Hematopoietic multipotent progenitor cell treated with erythropoietin and hydrocortisone succinate and interleukin-3 and kit ligand, for 8 days (in vitro differentiated cells): ENCODE measurements at places on chromosomes 16 and 17.

DNA sequence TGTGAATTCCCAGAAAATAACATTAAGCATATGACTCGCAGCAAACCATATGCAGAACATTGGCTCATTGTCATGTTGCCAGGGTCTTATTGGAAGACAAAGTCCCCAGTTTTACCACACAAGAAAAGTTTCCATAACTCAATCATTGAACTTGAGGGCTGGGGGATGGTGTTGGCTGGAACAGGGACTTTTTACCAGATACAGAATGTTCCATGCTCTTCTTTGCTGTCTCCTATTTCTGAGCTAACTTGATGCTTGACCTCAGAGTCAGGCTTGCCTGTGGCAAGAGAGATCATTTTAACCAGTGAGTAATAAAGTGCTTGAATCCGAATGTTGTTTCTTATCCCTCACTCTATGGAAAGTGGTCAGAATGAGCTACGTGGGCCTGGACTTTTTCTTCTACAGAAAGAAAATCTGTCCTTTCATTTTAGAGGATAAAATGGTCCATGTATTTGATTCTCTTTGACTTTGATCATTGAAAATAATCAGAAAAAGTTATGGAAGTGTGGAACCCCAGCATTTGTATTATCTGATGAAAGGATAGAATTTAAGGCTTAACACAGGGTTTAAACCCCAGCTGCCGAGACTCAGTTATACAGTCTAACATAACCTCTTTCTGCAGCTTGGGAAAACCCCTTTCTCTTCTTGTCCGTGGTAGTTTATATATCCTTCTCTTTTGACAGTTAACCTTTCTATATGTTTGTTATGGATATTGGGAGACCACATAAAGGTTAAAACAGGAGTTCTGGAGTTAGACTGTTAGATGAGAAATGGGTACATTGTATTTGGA is 67.0 kb downstream of the TUBD1 start:
- peak; percentile 40 for DNase-seq

DNA sequence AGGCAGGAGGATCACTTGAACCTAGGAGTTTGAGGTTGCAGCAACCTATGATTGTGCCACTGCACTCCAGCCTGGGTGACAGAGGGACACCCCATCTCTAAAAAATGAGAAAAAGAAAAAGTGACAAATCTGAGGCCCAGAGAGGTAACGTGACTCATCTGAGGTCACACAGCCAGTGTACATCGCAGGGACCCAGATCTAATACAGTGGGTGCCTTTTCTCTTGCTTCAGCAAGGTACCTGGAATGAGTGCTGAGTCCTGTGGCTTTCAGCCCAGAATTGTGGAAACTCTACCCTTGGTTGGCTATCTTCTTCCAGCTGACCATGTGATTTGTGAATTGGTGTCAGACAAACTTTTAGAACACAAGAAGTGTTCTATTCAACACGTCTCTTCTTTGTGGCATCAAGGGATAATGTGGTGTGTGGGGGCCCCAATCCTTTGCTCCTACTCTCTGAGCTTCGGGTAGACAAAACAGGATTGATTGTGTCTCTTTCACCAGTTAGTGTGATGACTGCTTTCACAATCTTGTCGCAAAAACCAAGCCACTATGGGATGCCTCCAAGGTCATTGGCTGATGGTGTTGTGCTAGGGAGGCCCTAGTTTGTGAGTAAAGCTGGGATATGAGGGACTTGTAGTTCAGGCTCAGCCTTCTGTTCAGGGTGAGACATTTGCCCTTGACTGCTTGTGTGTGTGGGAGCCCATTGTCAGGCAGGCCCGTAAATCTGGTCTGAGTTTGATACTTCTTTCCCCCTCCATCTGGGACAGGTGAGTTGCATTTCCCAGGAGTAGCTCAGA is 71.0 kb downstream of the MSI2 start:
- DNase-seq: no peak

- DNase-seq: no peak
Measured at GRCh38 chr17:45008216-45008615, 40.1 kb upstream of the C1QL1 start.

- DNase-seq: peak; percentile 16
Measured at GRCh38 chr16:11585460-11586377, 1.0 kb downstream of the LITAF start.

GRCh38 chr17:71792966-71793365 is 327.9 kb upstream of the SOX9 start:
- no peak for DNase-seq

DNA sequence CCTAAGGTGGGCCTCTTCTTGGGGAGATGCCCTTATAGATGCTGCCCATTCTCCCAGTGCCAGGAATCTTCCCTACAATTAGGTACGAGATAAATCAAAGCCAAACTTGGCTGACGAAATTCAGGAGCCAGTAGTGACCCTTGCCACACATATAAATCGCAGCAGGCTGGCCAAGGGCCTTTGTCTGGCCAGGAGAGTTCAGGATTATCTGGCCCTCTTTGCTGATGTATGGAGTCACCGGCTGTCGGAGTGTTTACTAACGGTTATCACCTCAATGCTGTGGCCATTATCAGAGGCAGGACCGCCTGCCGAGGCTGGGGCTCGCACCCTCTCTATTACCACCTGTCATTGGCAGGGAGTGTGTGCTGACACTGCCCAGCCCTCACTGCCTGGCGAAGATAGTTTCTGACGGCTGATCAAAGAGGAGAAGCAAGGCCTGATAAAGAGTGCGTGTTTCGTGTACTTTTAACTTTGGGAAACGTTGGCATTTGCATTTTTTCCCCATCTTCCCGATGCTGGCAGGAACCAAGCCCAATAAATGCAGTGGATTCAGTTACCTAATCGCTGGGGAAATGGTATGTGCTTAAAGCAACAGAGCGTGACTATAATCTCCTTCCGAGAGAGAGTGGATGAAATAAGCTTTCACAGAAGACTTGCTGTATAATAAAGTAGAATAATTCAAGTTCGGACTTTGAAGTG is 32.8 kb upstream of the TBX2 start:
- no peak for DNase-seq

DNA sequence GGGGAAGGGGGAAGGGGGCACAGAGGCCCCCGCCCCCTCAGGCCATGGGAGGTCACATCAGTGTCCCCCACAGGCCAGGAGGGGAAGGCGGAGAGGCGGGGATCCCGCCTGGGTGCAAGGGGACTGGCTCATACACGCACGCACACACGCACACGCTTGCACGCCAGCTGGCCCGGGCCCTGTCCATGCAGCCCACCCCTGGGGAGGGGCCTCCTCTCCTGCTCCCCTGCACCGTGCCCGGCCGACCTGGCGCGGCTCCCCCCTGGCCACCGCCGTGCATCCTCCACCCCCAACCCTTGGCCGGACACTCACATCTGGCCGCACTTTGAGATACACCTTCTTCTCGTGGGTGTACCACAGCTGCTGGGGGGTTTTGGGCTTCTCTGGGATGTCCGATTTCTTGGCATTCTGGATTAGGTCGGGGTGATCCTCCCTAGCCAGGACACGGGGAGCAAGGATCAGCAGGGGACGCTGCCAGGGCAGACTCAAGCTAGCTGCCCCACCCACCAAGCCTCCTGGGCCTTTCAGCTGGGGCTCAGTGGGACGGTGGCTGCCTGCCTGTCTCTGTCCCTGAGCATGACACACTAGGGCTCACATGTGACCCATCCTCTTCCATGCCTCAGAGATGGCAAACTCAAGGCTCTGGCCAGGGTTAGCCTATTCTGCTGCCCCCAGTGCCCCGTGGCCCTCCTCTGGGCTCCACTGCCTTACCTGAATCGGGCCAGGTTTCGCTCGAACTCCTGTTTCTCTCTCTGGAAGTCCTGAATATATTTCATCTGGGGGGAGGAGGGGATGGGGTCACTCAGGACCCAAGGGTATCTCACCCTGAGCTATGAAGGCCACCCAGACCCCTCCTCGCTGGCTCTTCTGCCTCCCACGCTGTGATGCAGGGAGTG is 6.7 kb downstream of the UBTF start:
- DNase-seq: no peak

GRCh38 chr17:71286625-71287024 is 834.2 kb upstream of the SOX9 start:
- DNase-seq: no peak

GRCh38 chr17:3744014-3744413 is 20.3 kb downstream of the HASPIN start:
- no peak for DNase-seq

DNA sequence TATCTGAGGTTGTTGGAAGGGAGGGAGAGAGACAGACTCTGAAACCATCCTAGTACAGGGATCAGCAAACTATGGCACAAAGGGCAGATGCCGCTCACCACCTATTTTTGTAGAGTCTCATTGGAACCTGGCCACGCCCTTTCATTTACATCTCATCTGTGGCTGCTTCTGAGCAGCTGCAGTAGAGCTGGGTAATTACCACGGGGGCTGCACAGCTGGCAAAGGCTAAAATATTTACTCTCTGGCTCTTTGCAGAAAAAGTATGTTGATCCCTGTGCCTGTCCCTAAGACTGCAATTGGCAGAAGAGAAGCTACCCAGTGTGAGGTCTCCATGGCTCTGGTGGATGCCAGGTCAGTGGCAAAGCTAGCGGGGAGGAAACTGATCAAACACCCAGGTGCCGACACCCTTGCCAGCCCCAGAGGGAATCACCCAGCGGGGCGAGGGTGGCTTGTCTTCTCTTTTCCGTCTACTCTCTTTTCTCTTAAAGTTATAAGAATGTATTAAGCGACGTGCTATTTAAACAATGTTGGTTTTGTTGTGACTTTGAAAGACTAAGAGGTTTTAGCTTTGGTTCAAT is 14.0 kb downstream of the CEP295NL start:
- DNase-seq: no peak

GRCh38 chr17:62968445-62968923 is 2.4 kb downstream of the TANC2 start:
- peak; percentile 87 for DNase-seq

DNA sequence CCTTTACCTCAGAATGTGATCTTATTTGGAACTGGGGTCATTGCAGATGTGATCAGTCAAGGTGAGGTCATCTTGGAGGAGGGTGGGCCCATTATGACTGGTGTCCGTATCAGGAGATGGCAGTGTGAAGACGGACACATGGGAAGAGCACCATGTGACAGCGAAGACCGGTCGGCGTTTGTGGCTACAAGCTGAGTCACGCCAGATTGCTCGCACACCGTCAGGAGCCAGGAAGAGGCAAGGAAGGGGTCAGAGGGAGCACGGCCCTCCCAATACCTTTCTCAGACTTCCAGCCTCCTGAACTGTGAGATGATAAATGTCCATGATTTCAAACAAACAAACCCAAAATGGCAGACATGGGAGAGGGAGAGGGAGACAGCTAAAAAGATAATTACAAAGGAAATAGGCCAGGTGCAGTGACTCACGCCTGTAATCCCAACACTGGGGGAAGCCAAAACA is 13.2 kb downstream of the STARD3 start:
- no peak for DNase-seq

DNA sequence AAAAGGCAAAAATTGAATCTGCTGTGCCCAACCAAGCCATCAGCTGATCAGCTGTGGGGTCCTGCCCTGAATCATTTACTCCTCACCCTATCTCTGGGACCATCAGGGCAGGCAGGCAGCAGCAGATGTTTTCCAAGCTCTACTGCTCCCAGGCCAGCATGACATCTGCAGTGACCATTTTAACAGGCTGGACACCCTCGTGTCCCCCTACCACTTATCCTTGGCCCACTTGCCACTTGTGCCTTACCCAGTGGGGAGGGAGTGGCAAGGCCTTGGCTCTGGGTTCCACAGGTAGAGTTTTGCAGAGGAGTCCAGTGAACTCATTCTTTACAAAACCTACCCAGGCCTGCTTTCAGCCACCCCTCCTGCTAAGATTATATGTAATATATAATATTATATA is 12.0 kb upstream of the CA4 start:
- DNase-seq: no peak

- no peak for DNase-seq
Measured at GRCh38 chr16:23215435-23215834, 32.9 kb downstream of the SCNN1G start.

DNA sequence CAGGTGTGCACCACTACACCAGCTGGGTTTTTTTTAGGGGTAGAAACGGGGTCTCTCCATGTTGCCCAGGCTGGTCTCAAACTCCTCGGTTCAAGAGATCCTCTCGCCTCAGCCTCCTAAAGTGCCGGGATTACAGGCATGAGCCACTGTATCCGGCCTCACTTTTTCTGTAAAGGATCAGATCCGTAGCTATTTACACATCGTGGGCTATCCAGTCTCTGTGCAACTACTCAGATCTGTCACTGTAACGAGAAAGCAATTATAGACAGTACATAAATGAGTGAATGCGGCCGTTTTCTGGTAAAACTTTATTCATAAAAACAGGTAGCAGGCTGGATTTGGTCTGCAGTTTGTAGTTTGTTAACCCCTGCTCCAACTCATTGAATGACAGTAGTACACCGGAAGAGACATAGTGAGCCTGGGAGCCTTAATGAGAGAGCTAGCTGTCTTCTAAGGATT is 44.5 kb downstream of the VMP1 start:
- DNase-seq: no peak

GRCh38 chr17:13002761-13003453 is 14.9 kb downstream of the ELAC2 start:
- peak; percentile 60 for DNase-seq

GRCh38 chr16:85524630-85525419 is 88.3 kb upstream of the GSE1 start:
- DNase-seq: no peak

DNA sequence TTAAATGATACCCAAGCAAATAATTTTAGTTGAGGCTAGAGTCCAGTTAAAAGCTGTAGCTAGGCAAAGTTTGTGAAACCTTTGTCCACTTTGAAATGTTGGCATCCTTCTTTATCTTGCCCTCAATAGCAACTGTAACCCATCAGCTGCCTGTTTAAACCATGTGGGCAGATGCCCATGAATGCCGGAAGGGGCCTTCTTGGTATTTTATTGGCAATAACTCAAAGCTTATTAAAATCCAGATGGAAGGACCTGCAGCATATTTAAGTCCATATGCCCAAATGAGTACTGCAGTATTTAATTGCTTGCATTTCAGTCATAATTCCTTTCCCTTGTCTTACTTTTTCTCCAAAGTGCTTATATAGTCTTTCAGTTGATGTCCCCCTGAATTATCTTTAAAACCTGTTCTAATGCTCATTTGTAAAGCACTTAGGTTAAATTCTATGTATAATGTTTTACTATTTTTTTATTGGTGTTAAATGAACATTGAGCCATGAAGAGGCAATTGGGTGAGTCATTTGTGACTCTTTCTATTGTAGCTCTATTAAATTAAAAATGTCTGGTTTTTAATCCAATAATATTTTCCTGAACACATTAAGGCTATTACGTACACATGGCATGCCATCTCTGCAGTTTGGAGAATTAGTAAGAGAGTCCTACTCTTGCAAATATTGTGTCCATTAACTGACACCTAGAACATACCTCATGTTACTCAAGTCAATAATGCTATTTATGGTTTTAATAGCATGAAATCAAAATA is 225.3 kb downstream of the KCNJ2 start:
- no peak for DNase-seq

- DNase-seq: no peak
Measured at GRCh38 chr17:51016099-51016498, 104.6 kb downstream of the SPAG9 start.
